ENCODE measurements at places on chromosomes 5 and 9.

DNA sequence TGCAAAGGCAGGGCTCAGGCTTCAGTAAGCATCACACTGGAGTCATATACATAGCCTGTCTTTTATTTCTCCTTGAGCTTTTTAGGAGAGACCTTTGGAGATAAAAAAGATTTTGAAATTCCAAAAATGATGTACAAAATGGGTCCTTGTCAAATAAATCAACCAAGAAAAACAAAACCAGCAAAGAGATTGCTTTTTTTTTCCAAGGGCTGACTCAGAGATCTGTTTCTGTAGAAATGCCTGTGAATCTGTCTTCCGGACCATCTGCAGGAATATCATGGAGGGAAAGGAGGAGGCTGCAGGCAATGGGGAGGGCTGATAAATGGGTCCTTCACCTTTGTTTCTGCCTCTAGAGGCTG is 77.4 kb downstream of the SLIT3 start:
- DNase-seq = no peak

- DNase-seq = no peak
Observed at GRCh38 chr5:178240341-178240741, 7.7 kb upstream of the PHYKPL start.

GRCh38 chr5:42870882-42871418 is 59.3 kb upstream of the SELENOP start:
- no peak for DNase-seq

DNA sequence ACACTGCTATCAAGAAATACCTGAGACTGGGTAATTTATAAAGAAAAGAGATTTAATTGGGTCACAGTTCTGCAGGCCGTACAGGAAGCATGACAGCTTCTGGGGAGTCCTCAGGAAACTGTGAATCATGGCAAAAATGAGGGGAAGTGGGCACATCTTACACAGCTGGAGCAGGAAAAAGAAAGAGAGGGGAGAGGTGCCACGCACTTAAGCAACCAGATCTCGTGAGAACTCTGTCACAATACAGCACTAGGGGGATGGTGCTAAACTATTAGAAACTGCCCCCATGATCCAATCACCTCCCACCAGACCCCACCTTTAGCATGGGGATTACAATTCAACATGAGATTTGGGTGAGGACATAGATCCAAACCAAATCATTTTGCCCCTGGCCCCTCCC is 105.5 kb upstream of the CPLX2 start:
- no peak for DNase-seq

GRCh38 chr9:19028835-19029451 is 4.1 kb downstream of the SAXO1 start:
- no peak for DNase-seq

DNA sequence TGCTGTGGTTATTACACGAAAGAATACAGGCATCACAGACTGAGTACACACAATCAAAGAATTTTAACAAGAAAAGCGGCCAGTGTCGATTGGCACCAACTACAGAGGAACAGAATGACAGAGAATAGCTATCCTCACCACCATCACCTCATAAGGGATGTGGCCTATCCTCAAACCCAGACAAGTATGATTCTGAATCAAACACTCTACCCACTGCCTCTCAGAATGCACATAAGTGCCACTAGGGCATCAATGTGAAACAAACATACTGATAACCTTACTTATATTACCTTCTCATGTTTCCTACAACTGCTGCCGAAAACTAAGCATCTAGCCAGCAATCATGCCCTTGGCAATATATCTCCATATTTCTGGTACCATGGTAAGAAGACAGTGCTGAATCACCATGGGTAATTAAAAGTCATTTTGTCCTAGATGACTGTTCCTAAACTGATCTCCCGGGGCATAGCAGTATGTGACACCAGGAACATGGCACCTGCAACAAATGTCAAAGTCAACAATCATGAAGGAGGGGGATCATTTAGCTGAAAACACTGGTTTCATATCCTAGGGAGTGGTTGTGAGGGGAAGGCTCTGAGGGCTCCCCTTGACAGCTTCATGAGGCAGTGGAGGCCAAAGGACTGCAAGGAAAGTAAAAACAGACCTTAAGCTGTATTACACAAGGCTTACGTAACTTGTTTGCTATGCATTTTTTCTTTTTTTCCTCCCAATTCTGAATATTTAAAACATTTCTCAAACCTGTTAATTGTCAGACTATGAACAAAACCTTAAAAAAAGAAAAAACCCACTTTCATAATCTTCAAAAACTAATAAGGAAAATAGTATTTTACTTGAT is 88.3 kb downstream of the LHFPL2 start:
- DNase-seq = no peak

DNA sequence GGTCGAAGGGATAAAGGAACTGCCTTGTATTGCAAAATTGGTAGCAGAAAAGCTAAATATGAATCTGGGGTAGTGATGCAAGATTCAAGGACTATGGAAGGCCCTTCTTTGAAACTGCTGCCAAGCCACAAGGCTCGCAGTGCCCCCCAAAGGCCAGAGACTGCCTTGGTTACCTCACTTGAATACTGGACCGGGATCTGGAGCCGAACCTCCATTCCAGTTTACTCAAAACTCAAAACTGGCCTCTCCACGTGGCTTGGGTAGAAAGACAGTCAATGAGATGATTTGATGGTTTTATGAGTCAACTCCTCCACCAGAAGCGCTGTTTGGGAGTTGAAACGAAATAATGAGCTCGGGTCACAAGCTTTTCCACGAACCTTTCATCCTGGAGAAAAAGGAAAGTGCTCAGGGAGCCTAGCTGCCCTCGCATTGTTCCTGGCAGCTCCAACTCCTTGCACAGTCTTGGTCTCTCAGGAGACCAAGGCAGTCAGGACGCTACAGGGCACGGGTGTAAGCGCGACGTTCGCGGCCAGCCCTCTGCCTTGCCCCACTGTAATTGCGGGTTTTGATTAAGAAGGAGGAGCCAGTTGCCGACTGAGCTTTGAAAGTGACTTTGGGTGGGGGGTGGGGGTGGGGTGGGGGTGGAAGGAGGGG is 2.8 kb downstream of the ST8SIA4 start:
- DNase-seq = peak; percentile 43

- DNase-seq = no peak
Observed at GRCh38 chr5:81908044-81908443, 63.8 kb upstream of the ATG10 start.

DNA sequence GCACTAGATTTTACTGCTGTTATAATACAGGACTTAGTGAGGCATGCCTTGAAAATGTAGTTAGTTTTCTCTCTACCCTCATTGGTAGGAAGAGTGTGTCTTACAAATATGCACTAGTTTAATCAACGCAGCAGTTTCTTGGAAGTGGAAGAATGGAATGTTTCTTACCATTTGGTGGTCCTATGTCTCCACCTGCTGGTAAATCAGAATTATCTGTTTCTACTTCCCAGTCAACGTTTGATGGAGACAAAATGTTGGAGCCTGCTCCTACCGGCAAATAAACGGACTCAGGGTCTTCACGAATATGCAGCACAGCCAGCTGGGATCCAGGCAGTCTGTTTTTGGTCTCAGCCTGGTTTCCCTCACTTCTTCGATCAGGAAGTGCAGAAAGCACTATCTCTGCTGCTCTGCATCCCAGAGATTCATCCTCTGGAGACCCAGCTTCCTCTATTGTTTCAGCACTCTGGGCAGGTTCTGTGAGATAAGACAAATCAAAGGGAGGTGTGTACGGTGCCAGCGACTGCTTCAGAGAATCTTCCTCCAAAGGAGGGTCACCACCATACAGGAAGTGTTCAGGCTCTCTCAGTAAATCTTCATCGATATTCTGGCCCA is 59.5 kb upstream of the PCA3 start:
- DNase-seq = no peak

- DNase-seq = no peak
Observed at GRCh38 chr5:1515921-1516571, 7.7 kb downstream of the LPCAT1 start.

- no peak for DNase-seq
Observed at GRCh38 chr5:15707631-15708030, 207.7 kb downstream of the FBXL7 start.

- DNase-seq = no peak
Observed at GRCh38 chr5:107598958-107599357, 71.8 kb downstream of the EFNA5 start.

GRCh38 chr5:138824516-138824915 is 50.6 kb downstream of the LRRTM2 start:
- DNase-seq = no peak

- no peak for DNase-seq
Observed at GRCh38 chr5:87151547-87151946, 116.1 kb upstream of the RASA1 start.

GRCh38 chr5:10468256-10468655 is 26.6 kb downstream of the ROPN1L start:
- DNase-seq = no peak

GRCh38 chr5:127420758-127421157 is 96.7 kb upstream of the PRRC1 start:
- no peak for DNase-seq

DNA sequence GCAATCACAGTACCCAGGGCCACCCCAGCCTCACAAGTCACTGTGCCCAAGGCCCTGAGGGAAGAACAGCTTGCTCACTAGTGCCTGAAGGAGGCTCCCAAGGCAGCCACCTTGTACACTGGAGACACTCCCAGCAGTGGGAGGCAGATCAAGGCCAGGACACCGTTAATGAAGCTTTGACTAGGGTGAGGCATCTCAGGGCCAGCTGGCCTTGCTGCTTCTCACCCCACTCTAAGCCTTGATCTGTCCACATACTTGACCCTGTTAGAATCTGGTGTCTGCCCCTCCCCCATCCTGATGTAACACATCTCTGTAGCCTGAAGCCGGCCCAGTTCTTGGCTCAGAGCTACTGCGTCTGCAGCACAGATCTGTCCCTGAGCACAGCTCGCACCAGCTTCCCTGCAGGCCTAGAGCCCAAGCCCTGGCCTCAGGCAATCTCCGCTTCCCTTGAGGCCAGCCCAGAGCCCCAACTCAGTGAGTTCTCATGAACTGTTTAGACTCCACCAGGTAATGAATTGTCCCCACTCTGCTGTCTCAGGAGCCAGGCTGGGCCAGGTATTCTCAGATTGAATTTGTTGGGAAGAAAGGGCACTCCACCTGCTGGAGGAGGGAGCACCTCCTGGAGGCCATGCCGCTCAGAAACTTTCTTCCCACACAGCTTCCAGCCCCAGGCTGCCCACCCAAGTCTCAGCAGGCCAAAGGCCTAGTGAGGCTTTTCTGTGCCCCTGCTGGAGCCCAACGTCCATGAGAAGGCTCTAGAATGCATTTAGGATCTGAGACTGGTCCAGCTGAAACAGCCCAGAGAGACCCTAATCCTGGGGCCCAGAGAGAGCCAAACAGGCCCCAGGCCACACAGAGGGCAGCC is 13.4 kb upstream of the JADE2 start:
- no peak for DNase-seq

GRCh38 chr5:163475411-163475810 is 15.0 kb downstream of the HMMR start:
- DNase-seq = no peak

- no peak for DNase-seq
Observed at GRCh38 chr9:98796364-98797101, at the start of gene ANKS6. TSS of gene ANKS6 (minus strand) at chr9:98796555. CDS start at chr9:98796491, 64 bp downstream.

DNA sequence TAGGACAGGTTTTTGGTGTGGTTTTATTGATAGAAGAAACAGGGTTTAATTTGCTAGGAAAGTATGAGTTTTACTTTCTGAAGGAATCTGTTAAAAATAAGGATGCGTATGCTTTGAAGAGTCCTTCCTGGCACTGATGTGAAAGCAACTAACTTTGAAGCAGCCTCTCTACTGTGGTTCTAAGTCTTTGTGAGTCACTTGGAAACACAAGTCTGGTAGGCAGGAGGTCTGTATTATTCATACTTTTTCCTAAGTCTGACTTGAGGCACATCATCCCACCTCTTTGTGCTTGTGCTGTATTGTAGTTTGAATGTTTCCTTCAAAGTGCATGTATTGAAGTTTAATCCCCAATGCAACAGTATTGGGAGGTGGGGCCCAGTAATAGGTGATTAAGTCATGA is 129.0 kb downstream of the TAF11L14 start:
- no peak for DNase-seq

DNA sequence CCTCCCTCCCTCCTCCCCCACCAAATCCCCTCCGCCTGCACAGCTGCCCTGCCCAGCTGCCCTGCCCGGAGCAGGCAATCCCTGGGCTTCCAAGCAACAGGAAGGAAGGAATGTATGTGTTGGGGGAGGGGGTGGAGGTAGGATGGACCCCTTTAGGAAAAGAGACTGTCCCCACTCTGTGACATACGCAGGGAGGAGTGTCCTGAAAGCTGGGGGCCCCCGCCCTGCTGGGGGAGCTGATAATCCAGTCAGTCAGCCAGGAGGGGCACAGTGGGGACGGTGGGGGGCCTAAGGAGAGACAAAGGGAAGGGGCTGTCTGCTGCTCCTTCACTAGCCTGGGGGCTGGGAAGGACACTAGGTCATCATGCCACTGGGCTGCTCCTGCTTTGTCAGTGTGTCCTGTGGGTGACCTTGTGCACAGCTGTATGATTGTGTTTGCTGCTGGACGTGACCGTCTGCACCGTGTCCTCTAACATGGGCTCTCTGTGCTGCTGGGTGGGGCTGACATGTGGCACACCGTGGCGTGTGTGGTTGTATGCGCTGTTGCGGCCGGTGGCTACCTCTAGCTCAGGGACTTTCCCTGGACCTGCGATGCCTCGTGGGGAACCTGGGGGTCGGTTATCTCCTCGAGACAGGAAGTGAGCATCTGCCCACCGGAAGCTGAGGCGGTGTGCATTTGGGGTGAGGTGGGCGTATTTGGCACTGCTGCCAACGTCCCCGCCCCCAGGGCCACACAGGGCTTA is 3.0 kb downstream of the N4BP3 start:
- DNase-seq = no peak

- no peak for DNase-seq
Observed at GRCh38 chr9:21395778-21396717, 10.8 kb upstream of the IFNA2 start.

DNA sequence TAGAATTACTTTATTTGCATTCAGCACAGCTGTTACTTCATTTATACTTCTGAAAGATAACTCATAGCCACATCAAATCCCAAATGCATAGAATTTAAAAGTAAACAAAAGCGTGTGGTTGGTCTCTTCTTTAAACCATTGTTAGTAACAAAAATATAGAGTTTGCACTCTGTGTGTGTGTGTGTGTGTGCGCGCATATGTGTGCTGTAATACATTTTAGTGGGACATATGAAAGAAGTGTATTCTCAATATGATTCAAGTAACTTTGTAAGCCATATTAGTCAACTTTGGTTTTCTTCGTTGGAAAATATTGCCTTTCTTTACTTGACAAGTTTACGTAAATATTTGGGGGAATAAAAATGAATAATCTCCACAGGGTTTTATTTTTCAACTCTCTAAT is 106.1 kb upstream of the PRRC1 start:
- no peak for DNase-seq

DNA sequence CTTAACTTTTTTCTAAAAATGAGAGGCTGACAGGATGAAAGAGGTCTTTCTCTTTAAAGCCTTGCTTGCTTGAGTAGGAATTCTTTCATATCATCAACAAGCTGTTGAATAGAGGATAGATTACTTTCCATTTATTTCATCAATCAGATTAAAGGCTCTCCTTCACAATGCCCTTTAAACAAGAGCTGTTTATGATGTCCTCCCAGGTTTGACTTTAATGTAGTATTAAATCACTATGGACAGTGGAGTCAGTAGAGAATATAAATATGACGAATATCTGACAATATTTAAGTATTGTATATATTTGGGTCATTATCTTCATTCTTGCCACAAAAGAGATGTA is 282.0 kb downstream of the ISL1 start:
- no peak for DNase-seq

GRCh38 chr5:122915717-122916461 is 70.5 kb downstream of the SNX24 start:
- no peak for DNase-seq
